GM23248 (cell line): ENCODE measurements at places on chromosomes 6 and 20. TPM values are rescaled to one million over a fixed set of nuclear protein-coding genes. Genes with fewer than 3 reads are reported as not detected.

Gene GTSF1L
- not detected in 2 replicates for polyA plus RNA-seq

Gene TBXT
- polyA plus RNA-seq: not detected in 2 replicates

Gene C6orf163
- 0.19 and 0.33 TPM in 2 replicates for polyA plus RNA-seq

Gene REM1
- not detected in 2 replicates for polyA plus RNA-seq

Gene PEX3
- 32.8 and 35.0 TPM in 2 replicates for polyA plus RNA-seq

Gene PAQR8
- polyA plus RNA-seq: 1.8 and 2.5 TPM in 2 replicates

- DNase-seq: no peak
Observed at GRCh38 chr6:29131691-29132090, 23.8 kb downstream of the OR2J3 start.

GRCh38 chr6:132669690-132670291, 10.8 kb upstream of the TAAR1 start:
- DNase-seq: peak; percentile 83

DNA sequence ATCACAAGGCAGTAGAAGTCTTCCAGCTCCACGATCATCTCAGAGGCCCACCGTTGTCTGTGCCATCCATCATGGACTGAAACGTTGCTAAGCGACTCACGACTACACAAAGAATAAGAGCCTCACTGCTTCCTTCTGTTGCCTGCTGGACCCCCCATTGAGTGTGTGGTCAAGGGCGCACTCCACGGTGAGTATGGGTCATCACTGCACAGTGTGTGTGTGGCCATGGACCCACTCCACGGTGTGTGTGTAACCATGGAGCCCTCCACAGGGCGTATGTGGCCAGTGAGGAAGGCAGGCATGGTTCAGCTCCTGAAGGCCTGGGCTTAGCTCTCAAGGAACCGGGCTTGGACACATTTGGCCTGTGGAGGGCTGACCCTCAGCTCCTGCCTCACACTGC, 123.4 kb upstream of the AFDN start:
- DNase-seq: no peak

DNA sequence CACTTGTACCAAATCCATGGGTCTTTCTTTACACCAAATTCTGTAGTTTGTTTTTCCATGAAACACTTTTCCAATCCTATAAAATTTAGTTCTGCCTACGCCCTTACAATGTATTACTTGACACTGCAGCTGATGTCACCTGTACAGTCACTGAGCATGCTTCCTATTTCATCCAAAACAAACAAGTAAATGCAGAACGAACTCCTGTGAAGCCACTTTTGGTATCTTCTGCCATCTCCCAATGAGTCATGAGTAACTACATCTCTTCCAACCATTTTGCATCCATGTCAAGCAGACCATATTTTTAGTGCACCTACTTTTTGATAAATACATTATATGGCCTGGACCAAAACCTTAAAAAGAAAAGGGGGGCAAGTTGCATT, 42.4 kb downstream of the HDDC2 start:
- DNase-seq: peak; percentile 13

DNA sequence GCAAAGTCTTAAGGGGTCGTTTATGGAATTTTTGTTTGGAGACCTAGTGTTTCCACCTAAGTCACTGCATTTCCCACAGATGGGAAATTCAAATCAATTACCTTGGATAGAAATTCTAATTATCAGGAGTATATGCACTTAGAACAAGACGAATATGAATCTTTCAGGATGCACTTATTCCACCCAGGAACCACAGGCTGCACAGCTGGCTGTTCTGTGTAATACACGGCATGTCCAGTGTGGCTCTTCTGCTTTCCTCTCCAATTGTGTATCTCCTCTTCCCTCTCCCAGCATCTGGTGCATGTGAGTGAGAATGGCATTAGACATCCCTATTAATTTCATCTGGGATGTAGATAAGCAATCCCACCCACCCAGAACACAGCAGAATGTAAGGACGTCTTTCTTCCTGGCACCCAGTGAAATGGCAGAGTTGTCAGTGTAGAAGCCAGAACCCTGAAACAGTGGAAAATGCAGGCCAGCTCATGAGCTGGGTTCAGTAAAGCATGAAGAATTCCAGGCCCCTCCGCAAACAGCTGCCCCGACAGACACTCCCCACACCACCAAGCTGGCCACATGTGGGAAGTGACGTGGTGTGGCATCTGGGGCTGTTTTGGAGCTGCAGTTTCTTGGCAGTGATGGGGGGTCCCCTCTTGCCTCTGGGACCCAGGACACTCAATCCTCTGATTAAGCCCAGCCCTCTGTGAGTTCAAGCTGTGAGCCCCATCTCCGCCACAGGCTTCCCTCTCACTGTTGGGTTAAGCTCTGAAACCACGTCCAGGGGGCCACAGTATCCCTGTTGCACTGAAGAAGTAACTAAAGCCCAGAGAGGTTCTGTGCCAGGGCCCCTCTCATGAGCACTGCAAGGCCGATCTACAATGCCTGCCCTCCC, 180.1 kb upstream of the CST7 start:
- no peak for DNase-seq

DNA sequence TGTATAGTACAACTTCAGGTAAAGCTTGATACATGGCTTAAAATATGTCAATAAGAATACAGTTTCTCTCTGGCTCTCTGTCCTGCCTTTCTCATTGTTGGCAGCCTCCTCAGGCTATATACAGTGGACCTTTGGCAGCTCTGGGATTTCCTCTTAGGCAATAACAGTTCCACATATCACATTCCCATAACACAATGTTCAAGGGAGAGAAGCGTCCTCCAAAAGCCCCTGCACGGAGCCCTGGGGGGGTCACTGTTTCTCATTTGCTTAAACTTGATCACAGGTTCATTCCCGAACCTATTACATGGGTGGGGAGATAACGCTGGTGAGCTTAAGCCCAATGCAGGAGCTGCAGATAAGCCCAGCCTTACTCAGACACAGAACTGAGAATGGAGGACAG, 4.4 kb upstream of the FLRT3 start:
- DNase-seq: no peak

DNA sequence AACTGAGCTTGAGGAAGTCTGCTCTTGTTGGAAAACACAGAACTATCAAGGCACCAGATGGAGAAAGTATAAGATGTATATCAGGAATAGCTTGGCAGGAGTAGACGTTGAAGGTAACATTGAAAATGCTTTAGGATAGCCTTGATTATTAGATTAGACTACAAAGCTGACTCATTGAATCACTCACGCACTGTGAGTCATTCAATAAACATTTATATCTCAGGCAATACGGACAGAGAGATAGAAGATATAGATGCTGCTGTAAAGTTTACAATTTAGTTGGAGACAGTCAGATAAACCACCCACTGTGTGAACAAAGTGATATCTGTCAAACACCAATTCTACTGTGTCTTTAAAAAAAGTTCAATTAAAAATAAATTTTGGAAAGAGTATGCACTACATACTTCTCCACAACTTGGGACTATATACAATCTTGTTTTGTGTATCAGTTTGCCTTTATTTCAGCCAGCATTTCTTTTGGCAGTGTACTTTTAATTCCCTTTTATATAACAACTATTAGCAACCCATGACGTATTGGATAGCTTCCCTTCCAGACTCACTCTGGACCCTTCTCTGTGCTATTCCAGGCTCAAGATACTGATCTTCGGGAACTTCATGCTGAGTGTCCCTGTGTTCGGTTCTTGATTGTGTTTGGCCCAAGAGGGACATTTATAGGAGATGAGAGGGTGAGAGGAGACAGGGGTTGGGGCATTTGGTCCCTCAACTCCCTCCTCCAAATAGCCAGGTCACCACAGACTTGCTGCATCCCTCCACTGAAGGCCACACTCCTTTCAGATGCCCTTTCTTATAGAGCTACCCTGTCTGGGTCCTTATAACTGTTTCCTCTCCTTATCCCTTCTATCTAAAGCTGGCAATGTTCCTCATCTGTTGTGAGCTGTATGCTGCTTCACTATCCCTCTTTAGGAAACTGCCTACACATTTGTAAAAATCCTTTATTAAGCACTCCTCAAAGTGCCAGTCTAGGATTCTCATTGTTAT, 176.6 kb upstream of the PTPRK start:
- peak; percentile 79 for DNase-seq

- DNase-seq: no peak
Observed at GRCh38 chr20:40977218-40977617, 51.4 kb upstream of the TOP1 start.

DNA sequence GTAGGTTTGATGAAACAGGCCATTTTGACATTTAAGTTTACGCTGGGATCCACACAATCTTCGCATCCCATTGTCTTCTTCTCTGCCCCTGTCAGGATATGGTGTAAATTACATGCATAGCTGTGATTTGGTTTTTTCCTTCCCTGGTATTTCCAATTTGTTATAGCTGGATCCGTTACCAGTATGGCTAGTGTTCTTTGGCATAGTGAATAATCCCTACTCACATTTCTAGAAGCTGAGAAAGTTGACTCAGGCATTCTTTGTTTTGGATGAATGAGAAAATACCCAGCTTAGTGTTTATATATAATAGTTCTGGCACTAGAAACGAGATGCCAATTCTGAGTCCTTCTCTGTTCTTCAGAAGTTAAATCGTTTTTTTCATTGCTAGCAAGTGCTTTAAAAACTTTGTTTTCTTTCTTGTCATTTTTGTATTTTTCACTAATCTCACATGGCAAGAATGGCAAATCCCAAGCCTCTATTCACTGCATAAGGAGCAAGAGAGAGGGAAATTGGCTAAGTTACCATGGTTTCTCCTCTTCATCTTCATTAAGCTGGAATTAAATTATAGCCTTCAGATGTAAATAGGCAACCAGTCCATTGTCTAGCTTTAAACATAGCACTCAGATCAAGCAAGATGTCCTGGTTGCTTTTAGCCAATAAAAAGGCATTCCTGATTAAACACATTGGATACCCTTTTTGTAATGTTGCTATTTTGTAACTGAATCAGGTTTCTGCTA, 91.9 kb upstream of the LAMP5 start:
- DNase-seq: no peak

DNA sequence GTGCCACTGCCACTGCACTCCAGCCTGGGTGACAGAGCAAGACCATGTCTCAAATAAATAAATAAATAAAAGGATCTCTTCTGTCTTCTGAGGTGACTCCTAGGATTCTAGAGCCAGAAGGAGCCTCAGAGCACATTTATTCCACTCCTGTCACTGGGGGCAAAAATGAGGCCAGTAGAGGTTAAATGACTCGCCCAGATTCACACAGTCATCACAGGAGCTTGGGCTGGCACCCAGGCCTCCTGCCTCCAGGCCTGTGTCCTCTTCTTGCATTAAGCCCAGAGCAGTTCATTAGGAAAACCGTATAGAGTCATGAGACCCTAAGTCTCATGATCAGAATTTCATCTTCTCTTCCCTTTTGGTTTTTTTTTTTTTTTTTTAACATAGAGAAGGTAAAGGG, 243.3 kb downstream of the NRN1 start:
- peak; percentile 79 for DNase-seq

DNA sequence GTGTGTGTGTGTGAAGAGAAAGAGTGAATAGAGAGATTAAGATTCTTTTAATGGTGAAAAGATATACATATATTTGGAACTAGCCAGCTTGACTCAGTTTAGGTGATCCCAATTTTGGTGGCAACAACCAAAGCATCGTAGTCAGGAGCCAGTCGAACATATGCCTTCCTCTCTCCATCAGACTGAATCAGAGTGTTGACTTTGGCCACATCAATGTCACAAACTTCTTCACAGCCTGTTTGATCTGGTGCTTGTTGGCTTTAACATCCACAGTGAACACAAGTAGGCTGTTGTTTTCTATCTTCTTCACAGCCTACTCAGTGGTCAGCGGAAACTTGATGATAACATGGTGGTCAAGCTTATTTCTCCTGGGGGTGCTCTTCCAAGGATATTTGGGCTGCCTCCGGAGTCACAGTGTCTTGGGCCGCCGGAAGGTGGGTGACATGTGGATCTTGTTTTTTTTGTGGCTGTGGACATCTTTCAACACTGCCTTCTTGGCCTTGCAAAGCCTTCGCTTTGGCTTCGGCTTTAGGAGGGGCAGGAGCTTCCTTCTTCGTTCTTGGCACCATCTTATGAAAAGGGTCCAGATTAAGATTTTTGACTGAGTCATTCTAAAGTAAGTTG, 3.4 kb downstream of the HLA-F start:
- DNase-seq: no peak

- DNase-seq: no peak
Observed at GRCh38 chr20:44981736-44982406, 15.6 kb downstream of the STK4 start.

- DNase-seq: peak; percentile 24
Observed at GRCh38 chr20:48791014-48791413, 36.8 kb downstream of the PREX1 start.

- DNase-seq: no peak
Observed at GRCh38 chr6:144469144-144469575, 184.0 kb downstream of the UTRN start.

DNA sequence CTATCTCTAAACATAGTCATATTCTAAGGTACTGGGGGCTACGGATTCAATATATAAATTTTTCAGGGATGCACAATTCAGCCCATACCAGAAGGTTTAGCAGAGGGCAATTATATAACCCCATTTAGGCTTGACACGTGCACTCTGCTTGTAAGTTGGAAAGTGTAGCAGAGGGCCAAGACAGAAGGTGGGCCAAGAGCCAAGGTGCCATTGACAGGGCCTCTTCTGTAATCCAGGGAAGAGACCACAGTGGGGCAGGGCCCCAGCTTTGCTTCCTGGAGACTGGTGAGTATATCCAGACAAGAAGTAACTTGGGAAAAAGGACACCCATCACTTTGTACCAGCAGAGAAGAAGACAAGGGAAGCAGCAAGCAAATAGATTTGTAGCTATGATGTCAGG, 672.4 kb upstream of the MARCKS start:
- peak; percentile 47 for DNase-seq

- DNase-seq: peak; percentile 71
Observed at GRCh38 chr6:166989427-166990032, 9.7 kb upstream of the CEP43 start.

DNA sequence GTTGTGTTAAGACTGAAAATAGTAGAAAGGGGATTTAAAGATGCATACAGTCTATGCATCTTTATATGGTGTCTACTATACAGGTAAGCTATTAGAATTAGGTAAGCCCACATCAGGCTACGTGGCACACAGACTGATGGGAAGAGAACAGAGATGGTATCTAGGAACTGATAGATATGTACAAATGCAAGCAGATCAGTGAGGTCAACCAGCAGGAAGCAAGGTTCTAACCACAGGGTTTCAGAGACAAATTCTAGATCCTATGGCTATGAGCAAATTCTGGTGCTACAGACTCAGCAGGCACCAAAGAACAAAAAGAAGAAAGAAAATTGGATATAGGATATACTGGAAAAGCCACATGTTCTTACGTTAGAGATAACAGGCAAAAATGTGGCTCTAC, 110.6 kb downstream of the TRDN start:
- no peak for DNase-seq

DNA sequence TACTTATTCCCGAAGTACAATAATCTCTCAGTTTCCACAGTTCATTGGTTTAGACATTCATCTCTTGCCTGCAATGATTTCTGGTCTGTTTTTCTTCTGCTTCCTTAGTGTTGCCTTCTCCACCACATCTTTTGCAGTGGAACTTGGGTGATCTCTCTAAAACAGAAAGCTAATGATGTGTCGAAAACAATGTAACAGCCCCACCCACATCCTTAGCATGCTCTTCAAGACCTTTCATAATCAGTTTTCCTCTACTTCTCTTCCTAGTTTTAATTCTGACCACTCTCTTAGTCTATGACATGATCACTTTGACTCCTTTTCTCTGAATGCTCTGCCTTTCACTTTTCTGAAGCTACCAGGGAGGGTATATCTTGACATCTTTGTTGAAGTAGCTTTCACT, 1007.9 kb upstream of the CITED2 start:
- no peak for DNase-seq
